ENCODE measurements at places on chromosomes 3 and 15.

- H3K4me1 ChIP-seq: no peaks in the 10 kb centered on the region
- H3K27me3 ChIP-seq: peaks cover 3% of the 10 kb centered on the region
- no peak for DNase-seq
- H3K27ac ChIP-seq: no peak overlapping the region
- no peak overlapping the region for H3K4me3 ChIP-seq
Observed at GRCh38 chr15:29134239-29134638, 135.4 kb downstream of the NSMCE3 start.

GRCh38 chr3:15440891-15441290 lies 13.5 kb downstream of the EAF1 start:
- H3K27ac ChIP-seq: no peak overlapping the region
- no peaks in the 10 kb centered on the region for H3K27me3 ChIP-seq
- peak; percentile 37 for DNase-seq
- peaks cover 23% of the 10 kb centered on the region for H3K4me1 ChIP-seq
- H3K4me3 ChIP-seq: no peak overlapping the region

DNA sequence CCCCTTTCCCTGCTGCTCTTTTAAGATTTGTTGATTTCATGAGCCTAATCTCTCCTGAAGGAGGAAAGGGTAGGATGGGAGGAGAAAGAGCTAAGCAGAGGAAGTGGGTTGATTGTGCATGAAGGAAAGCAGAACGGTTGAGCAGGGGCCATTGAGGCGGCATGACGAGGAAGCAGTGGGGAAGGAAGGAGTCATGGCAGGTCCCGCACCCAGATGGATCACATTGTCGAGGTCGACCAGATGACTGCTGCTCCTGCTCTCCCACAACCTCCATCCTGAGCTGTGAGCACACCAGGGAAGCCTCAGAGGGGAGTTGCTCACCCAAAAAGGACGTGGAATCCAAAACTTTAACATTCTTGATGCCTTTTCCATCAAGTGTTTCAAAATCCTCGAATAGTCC lies 42.8 kb downstream of the ABTB1 start:
- H3K27me3 ChIP-seq: no peaks in the 10 kb centered on the region
- H3K27ac ChIP-seq: no peak overlapping the region
- peaks cover 6% of the 10 kb centered on the region for H3K36me3 ChIP-seq

GRCh38 chr3:177842743-177843734 lies 645.8 kb upstream of the TBL1XR1 start:
- H3K36me3 ChIP-seq: no peaks in the 10 kb centered on the region
- no peak overlapping the region for H3K4me3 ChIP-seq
- H3K4me1 ChIP-seq: no peaks in the 10 kb centered on the region
- H3K27me3 ChIP-seq: no peaks in the 10 kb centered on the region

DNA sequence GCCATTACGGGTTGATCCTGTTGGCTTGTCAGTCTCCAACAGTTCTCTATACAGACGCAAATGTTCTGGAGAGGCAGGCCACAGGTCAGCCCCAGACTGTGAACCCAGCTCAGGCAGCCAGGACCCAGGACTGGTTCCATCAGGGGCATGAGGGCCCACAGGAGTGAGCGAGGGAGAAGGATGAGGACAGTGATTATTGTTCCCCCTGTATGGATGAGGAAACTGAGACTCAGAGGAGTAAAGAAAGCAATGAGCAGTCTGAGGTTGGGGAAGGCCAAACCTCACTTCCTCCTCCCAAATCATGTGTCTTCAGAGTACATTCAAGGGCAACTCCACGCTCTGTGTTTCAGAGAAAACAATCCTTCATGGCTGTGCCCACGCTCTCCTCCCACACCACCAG lies 121.9 kb downstream of the RPLP1 start:
- no peaks in the 10 kb centered on the region for H3K4me1 ChIP-seq
- peaks cover 30% of the 10 kb centered on the region for H3K27me3 ChIP-seq
- no peak overlapping the region for H3K4me3 ChIP-seq
- no peak overlapping the region for H3K27ac ChIP-seq

- H3K4me1 ChIP-seq: peaks cover 14% of the 10 kb centered on the region
- H3K4me3 ChIP-seq: no peak overlapping the region
- no peak overlapping the region for H3K27ac ChIP-seq
- no peaks in the 10 kb centered on the region for H3K27me3 ChIP-seq
- no peak for DNase-seq
- H3K36me3 ChIP-seq: no peaks in the 10 kb centered on the region
Observed at GRCh38 chr3:149417174-149417573, 39.7 kb upstream of the TM4SF1 start.

DNA sequence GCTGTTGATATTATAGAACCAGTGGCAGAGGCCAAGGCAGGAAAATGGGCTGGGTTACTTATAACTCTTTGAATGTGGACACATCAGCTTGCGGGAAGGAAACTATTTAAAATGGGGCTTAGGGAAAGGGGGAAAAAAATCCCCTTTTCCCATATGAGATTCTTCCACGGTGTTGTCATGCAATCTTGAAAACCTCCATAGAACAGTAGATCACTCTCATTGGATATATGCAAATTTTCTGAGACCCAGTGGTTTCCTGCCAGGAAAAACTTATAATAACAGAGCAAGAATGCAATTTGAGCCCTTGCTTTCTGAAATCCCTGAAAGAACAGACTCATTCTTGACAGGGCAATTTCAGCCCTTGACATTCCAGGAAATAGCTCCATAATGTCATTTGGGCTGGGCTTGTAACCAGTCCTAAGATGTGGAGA lies 31.1 kb downstream of the TMEM212 start:
- H3K4me1 ChIP-seq: peaks cover 56% of the 10 kb centered on the region
- no peaks in the 10 kb centered on the region for H3K36me3 ChIP-seq
- H3K27me3 ChIP-seq: no peaks in the 10 kb centered on the region
- H3K4me3 ChIP-seq: peak overlapping the region; percentile 42

- no peaks in the 10 kb centered on the region for H3K27me3 ChIP-seq
- H3K27ac ChIP-seq: no peak overlapping the region
- H3K36me3 ChIP-seq: no peaks in the 10 kb centered on the region
- peak; percentile 37 for DNase-seq
- H3K4me3 ChIP-seq: peak overlapping the region; percentile 74
Observed at GRCh38 chr3:46692566-46692990, 901 bp downstream of the ALS2CL start.

DNA sequence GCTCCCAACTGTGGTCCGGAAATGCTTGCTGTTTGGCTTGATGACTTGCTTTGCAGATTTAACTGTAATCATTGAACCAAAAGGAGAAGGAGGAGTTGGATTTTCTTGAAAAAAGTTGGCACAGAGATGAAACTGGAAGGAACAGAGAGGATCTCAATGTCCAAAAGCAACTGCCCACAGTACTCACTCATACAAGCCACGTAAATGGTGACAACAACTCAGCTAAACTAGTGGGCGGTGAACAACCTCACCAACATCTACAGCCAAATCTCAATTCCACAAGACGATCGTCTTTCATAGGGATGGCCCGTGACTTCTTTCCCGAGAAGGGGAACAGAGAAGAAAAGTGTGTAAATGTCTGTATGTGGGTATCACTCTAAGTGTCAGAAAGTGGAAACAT lies 48.1 kb downstream of the MYO5C start:
- no peaks in the 10 kb centered on the region for H3K36me3 ChIP-seq
- H3K4me1 ChIP-seq: peaks cover 11% of the 10 kb centered on the region
- no peak overlapping the region for H3K4me3 ChIP-seq

- H3K36me3 ChIP-seq: peaks cover 3% of the 10 kb centered on the region
- H3K27ac ChIP-seq: 0 out of 2 replicates have a peak overlapping the region, but pooled peaks have one; percentile 2
- no peak overlapping the region for H3K4me3 ChIP-seq
- H3K4me1 ChIP-seq: peaks cover 10% of the 10 kb centered on the region
- DNase-seq: peak; percentile 86
Observed at GRCh38 chr15:63338170-63338569, 43.5 kb downstream of the CA12 start.

DNA sequence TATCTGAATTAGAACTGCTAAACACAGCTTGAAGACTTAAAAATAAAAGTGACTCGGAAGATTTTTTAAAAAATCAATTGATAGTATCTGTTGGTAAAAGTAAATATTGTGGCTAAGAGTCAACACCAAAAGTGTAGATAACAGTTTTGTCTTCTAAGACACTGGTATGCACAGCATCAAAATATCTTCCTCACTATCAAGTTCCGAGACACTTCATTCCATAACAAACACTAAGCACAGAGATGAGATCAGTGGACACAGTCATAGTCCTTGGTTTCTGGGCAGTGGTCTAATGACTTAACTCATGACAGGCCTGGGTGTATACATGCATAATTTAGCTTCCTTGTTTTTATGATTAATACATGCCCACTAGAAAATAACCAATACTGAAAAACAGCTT lies 63.2 kb downstream of the PXYLP1 start:
- peak overlapping the region; percentile 73 for H3K4me3 ChIP-seq
- DNase-seq: peak; percentile 89
- 0 out of 2 replicates have a peak, but pooled peaks cover 5% of the 10 kb centered on the region for H3K36me3 ChIP-seq
- H3K4me1 ChIP-seq: peaks cover 16% of the 10 kb centered on the region

GRCh38 chr3:16317561-16317945 lies 52.5 kb downstream of the OXNAD1 start:
- H3K36me3 ChIP-seq: peaks cover 26% of the 10 kb centered on the region
- no peaks in the 10 kb centered on the region for H3K27me3 ChIP-seq
- H3K4me1 ChIP-seq: peaks cover 3% of the 10 kb centered on the region
- no peak overlapping the region for H3K27ac ChIP-seq

GRCh38 chr15:29870495-29871151 lies 48.4 kb upstream of the TJP1 start:
- H3K4me1 ChIP-seq: no peaks in the 10 kb centered on the region
- no peak overlapping the region for H3K4me3 ChIP-seq
- H3K36me3 ChIP-seq: no peaks in the 10 kb centered on the region
- H3K27ac ChIP-seq: no peak overlapping the region
- DNase-seq: no peak

DNA sequence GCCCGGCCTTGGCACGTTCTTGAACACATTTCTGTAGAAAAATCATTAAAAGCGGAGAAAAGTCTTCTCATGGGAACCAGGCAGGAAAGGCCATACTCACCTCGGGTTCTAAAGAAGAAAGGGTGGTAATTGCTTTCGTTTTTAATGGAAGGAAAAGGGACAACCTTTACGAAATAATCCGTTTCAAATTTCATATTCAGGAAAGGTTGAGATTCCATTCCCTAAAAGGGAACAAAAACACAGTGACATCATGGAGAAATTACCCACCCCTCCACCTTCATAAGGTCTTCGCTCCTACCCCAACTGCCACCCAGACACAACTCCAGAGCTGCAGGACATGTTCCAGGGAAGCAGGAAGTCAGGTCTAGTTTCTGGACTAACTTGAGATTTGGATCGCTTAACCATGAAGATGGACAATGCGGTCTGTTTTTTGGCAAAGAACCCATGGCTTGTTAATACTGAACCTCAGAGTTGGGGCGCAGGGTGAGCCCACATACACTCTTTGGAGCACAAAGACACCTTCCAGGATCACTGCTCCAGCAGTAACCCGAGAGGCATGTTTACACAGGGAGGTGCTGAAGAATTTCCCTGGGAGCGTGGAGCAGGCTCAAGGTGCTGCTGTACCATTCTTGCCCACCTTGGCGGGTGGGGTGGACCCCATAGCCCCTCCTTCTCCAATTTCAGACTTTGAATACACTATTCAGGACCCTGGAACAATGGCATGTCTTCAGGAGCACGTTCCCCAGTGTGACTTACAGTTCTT lies 49.2 kb downstream of the SPATA12 start:
- no peak overlapping the region for H3K4me3 ChIP-seq
- H3K36me3 ChIP-seq: no peaks in the 10 kb centered on the region
- no peak overlapping the region for H3K27ac ChIP-seq
- no peaks in the 10 kb centered on the region for H3K27me3 ChIP-seq
- peaks cover 6% of the 10 kb centered on the region for H3K4me1 ChIP-seq

DNA sequence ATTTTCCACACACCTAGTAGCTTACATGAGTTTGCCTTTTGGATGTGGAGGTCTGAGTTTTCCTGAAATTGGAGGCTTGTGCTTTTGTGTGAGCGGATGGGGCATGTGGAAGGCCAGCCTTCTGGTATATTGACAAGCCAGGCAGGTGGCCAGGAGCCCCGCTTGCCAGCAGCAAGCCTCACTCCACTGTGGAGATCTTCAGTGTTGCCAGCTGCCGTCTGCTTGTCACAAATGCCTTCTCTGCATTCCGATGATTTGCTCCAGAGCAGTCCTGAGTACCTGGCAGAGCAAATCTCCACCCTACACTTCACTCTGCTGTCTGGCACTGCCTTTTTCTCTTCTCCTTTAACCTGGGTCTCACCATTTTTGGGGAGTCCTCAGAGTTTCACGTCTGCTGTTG lies 29.1 kb upstream of the CHST2 start:
- H3K27ac ChIP-seq: no peak overlapping the region
- no peak overlapping the region for H3K4me3 ChIP-seq

GRCh38 chr3:42110631-42111030 lies 19.5 kb downstream of the TRAK1 start:
- no peaks in the 10 kb centered on the region for H3K27me3 ChIP-seq
- H3K27ac ChIP-seq: no peak overlapping the region
- H3K4me3 ChIP-seq: no peak overlapping the region

GRCh38 chr15:35306361-35306981 lies 221.4 kb upstream of the NANOGP8 start:
- H3K36me3 ChIP-seq: no peaks in the 10 kb centered on the region
- H3K27ac ChIP-seq: peak overlapping the region; percentile 49
- H3K27me3 ChIP-seq: no peaks in the 10 kb centered on the region
- H3K4me1 ChIP-seq: peaks cover 59% of the 10 kb centered on the region
- peak overlapping the region; percentile 18 for H3K4me3 ChIP-seq
- peak; percentile 74 for DNase-seq

GRCh38 chr15:47607695-47608094 lies 109.6 kb upstream of the SEMA6D start:
- H3K27me3 ChIP-seq: no peaks in the 10 kb centered on the region
- DNase-seq: no peak
- no peaks in the 10 kb centered on the region for H3K4me1 ChIP-seq

- no peak overlapping the region for H3K4me3 ChIP-seq
- H3K4me1 ChIP-seq: peaks cover 16% of the 10 kb centered on the region
- no peak overlapping the region for H3K27ac ChIP-seq
- no peak for DNase-seq
- no peaks in the 10 kb centered on the region for H3K36me3 ChIP-seq
Observed at GRCh38 chr15:69781411-69782125, 316.1 kb downstream of the TLE3 start.

- peak; percentile 61 for DNase-seq
- H3K36me3 ChIP-seq: no peaks in the 10 kb centered on the region
- no peaks in the 10 kb centered on the region for H3K27me3 ChIP-seq
- no peak overlapping the region for H3K27ac ChIP-seq
- H3K4me3 ChIP-seq: no peak overlapping the region
Observed at GRCh38 chr15:31867536-31868442, 162.5 kb upstream of the CHRNA7 start.

- H3K36me3 ChIP-seq: no peaks in the 10 kb centered on the region
- H3K27ac ChIP-seq: no peak overlapping the region
- no peaks in the 10 kb centered on the region for H3K4me1 ChIP-seq
- no peaks in the 10 kb centered on the region for H3K27me3 ChIP-seq
Observed at GRCh38 chr15:53193149-53193548, 403.0 kb upstream of the ONECUT1 start.

DNA sequence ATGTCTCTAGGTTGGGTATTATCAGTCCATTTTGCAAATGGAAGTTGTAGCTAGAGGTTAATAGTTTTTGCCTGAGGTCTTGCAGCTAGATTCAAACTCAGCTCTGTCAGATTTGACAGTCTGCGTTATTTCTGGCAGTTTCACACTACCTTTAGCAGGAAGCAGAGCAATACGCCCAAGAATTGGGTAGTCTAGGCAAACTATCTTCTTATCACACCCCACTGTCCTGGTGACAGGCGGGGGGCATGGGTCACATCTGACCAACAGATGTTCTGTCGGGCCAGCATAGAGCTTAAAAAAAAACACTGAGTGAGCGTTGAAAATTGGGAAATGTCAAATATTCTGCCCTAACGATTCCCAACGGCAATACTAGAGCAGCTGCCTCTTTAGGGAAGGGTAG lies 5.7 kb downstream of the GPR160 start:
- H3K27ac ChIP-seq: no peak overlapping the region
- no peaks in the 10 kb centered on the region for H3K4me1 ChIP-seq
- peaks cover 30% of the 10 kb centered on the region for H3K27me3 ChIP-seq
- H3K4me3 ChIP-seq: no peak overlapping the region
- no peak for DNase-seq
- H3K36me3 ChIP-seq: no peaks in the 10 kb centered on the region

- no peaks in the 10 kb centered on the region for H3K27me3 ChIP-seq
- no peak overlapping the region for H3K4me3 ChIP-seq
Observed at GRCh38 chr15:27655056-27655455, 444.1 kb downstream of the OCA2 start.
